Activated CD4-positive, alpha-beta T cell treated with anti-CD3 and anti-CD28 coated beads, Interleukin-2, amount 10 ng/mL, durations not matched to agents 7 days and 5 days (primary cell): ENCODE measurements at places on chromosomes 7 and 10. TPM values are rescaled to one million over a fixed set of nuclear protein-coding genes. Genes with fewer than 3 reads are reported as not detected.
A peak's percentile ranks its signal among the peaks of the same experiment; 100 is the strongest.

Gene ACTL6B
- not detected for total RNA-seq

Gene ACHE
- not detected for total RNA-seq

Gene UNC5B
- not detected for total RNA-seq

Gene SLC18A2
- not detected for total RNA-seq

Gene CCDC172
- total RNA-seq, result not detected

Gene EGR2
- 0.67 TPM for total RNA-seq

Gene GATA3
- 52.0 TPM for total RNA-seq

Gene RAPGEF5
- total RNA-seq, result 0.69 TPM

Gene OPN1SW
- total RNA-seq, result not detected

DNA sequence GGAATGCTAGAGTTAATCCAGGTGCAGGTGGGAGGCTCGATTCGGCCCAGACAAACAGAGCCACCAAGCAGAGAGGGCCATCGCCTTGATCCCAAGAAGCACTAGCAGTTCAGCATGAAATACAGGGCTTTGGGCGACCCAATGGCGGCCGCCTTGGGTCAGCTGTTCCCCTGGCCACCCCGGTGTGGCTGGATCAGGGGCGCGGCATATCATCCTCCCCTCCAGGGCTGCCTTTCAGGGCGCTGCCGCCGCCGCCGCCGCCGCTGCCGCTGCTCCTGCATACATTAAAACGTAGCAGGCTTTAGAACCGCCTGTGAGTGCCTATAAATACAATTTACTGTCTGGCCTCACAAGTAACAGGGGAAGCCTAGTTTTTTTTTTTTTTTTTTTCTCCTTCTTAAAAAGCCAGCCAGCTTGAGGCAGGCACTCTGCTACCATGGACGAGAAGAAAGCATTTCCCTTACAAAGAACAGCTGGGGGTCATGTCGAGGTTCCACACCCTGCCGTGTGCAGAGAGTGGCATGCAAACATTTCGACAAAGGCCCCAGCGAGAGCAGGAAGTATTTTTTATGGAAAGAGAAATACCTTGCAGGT, 57.7 kb upstream of the EFCAB10 start:
- H3K27me3 ChIP-seq, result no peaks in the 10 kb centered on the region
- no peak for DNase-seq
- H3K4me3 ChIP-seq, result no peak overlapping the region
- H3K4me1 ChIP-seq, result peaks cover 1% of the 10 kb centered on the region

DNA sequence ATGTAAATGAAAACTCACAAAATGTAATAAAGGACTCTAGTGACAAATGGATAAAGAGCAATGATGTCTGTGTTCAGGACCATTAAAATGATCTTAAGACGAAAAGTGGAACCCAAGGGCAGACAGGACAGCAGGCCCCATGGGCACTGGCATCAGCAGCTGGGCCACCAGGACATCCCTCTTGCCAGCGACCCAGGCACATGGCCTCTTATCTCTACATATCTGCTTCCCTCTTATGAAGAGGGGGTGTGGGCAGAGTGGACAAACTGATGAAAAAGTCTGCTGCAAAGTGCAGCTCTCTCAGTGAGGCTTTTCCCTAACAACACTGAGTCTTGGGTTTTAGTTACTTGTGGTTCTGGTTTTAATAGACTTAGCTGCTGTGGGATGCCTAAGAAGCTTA, 44.8 kb upstream of the ANKRD1 start:
- no peak for DNase-seq
- no peaks in the 10 kb centered on the region for H3K4me1 ChIP-seq
- no peak overlapping the region for H3K4me3 ChIP-seq
- no peaks in the 10 kb centered on the region for H3K36me3 ChIP-seq
- H3K27me3 ChIP-seq, result peaks cover 6% of the 10 kb centered on the region
- H3K27ac ChIP-seq, result no peak overlapping the region

DNA sequence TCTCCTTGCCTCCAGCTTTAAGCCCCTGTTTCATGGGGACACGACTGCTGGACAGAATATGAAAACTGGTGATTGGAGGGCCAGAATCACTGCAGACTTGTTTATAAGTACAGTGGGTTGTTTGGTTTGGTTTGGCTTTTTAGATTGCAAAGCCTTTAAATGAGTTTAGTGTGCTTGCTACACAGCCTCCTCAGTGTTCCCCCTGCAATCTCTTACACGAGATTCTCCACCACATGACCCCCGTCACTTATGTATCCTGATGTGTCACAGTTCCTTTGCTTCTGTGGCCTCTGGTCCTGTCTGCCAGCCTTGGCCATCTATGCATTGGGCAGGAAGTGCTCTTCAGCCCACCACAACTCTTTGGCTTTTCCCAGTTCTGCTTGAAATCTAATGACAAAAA, 103.7 kb upstream of the ANKRD1 start:
- peaks cover 27% of the 10 kb centered on the region for H3K27me3 ChIP-seq
- no peak for DNase-seq
- no peak overlapping the region for H3K27ac ChIP-seq
- no peaks in the 10 kb centered on the region for H3K4me1 ChIP-seq

DNA sequence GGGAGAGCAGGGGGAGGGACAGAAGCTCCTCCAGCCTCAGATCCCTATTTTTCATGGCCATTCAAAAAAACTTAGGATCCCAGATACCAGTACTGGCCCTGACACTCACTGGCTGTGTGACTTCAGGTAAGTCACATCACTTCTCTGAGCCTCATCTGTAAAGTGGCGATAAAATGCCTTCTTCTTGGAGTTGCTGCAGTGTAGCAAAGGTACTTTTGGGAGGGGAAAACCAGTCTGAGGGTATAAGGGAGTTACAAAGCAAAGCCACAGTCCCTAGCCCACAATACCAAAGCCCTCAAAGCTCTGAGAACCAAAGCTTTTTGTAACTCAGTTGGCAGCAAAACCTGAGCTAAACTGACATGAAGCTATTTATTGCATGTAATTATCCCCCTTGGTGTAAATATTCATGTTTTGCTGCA, 43.4 kb upstream of the COL13A1 start:
- no peak for DNase-seq
- no peaks in the 10 kb centered on the region for H3K36me3 ChIP-seq
- no peak overlapping the region for H3K4me3 ChIP-seq
- H3K27ac ChIP-seq, result no peak overlapping the region
- no peaks in the 10 kb centered on the region for H3K4me1 ChIP-seq

DNA sequence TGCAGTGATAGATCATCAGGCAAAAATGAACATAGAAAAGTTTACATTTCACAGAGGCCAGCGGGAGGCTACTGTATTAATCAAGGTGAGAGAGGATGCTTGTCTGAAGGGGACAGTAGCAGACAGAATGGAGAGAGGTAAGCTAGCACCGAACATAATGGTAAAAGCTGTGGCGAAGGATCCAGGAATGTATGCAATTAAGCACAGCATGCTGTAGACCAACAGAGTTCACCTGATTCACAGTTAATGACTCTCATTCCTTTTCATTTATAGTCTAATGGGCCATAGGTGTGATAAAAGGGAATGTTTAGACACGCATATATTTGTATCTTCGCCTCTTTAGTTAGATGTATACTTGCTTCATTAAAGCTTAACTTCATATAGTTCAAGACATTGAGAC, 150.9 kb upstream of the MBL2 start:
- no peak overlapping the region for H3K27ac ChIP-seq
- H3K4me1 ChIP-seq, result no peaks in the 10 kb centered on the region
- H3K27me3 ChIP-seq, result no peaks in the 10 kb centered on the region
- DNase-seq, result no peak

DNA sequence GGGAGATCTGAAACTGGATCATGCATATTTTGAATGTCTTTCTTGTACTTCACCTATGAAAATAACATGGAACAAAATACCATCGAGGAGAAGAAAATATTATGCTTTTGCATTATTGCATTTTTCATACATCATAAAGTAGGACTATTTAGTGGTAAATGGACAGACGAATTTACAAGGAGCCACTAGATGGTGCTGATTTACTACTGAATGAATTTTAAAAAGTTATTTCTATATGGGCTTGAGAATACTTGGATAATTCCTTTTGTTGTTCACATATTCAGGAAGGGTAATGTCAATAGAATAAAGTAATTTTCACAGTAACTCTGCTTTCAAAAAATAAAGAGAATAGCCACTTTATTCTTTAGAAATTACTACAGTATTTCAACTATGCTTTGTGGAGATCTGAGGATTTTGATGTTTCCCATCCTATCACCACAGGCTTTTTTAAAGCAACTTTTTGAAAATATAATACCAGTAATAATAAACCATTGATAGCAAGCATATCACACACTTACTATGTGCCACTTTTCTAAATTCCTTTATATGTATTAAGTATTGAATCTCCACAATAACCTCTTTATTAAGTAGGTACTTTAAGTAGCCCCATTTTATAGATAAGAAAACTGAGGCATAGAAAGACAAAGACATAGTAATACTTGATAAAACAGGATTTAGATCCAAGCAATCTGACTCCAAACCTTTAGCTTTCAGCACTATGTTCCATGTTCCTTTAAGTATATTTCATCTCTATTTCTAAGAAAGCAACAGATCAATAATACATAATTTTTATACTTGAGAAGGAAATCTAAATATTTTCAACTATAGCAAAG, 38.6 kb downstream of the NEBL start:
- no peak overlapping the region for H3K4me3 ChIP-seq
- DNase-seq, result no peak
- H3K27ac ChIP-seq, result no peak overlapping the region
- no peaks in the 10 kb centered on the region for H3K36me3 ChIP-seq
- H3K27me3 ChIP-seq, result no peaks in the 10 kb centered on the region

DNA sequence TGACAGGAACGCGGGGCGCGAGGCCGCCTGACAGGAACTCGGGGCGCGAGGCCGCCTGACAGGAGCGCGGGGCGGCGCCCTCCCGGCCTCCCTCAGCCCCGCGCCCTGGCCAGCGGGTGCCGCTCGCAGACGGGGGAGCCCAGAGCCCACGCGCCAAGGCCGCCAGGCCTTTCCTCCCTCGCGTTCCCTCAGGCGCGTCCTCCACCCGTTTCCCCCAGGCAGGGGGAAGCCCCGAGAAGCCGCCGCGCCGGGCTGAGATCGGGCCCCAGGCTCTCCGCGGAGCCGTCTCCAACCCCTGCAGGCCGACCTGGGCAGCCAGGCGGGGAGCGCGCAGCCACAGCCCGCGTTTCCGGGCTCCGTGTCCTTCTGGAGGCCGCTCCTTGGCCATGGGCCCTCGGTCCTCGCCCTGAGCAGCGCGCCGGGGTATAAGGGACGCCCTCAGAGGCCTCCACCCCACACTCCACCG, 17.7 kb downstream of the PTPRN2 start:
- H3K4me1 ChIP-seq, result no peaks in the 10 kb centered on the region
- H3K27ac ChIP-seq, result no peak overlapping the region
- H3K36me3 ChIP-seq, result no peaks in the 10 kb centered on the region
- H3K27me3 ChIP-seq, result peaks cover 33% of the 10 kb centered on the region

GRCh38 chr10:13661256-13661655, 74.5 kb downstream of the PRPF18 start:
- H3K36me3 ChIP-seq, result no peaks in the 10 kb centered on the region
- H3K4me1 ChIP-seq, result peaks cover 20% of the 10 kb centered on the region
- H3K27me3 ChIP-seq, result no peaks in the 10 kb centered on the region
- H3K4me3 ChIP-seq, result no peak overlapping the region
- no peak overlapping the region for H3K27ac ChIP-seq
- no peak for DNase-seq

- H3K4me1 ChIP-seq, result peaks cover 3% of the 10 kb centered on the region
- H3K36me3 ChIP-seq, result no peaks in the 10 kb centered on the region
- H3K27me3 ChIP-seq, result peaks cover 20% of the 10 kb centered on the region
Observed at GRCh38 chr10:77710759-77711682, 73.4 kb upstream of the KCNMA1 start.

DNA sequence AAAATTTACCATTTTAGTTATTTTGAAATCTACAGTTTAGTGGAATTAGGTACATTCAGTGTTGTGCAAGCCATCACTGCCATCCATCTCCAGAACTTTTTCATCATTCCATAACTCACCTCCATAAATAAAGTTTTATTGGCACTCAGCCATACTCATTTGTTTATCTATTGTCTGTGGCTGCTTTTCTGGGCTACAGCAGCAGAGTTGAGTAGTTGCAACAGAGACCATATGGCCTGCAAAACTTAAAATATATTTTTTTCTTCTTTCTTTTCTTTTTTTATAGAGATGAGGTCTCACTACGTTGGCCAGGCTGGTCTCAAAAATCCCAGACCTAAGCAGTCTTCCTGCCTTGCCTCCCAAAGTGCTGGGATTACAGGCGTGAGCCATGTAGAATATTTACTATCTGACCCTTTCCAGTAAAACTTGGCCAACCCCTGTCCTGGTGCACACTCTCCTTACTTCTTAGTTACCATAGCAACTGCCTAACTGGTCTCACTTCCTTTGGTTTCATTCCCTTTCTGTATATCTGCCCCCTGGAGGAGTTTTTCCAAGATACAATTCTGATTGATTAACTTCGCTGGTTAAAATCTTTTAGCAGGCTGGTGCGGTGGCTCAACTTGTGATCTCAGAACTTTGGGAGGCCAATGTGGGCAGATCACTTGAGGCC, 133.2 kb downstream of the CUX1 start:
- H3K4me1 ChIP-seq, result peaks cover 7% of the 10 kb centered on the region
- H3K27me3 ChIP-seq, result no peaks in the 10 kb centered on the region
- no peaks in the 10 kb centered on the region for H3K36me3 ChIP-seq
- H3K4me3 ChIP-seq, result no peak overlapping the region

GRCh38 chr10:78714225-78714624, 354.5 kb upstream of the ZMIZ1 start:
- H3K27me3 ChIP-seq, result peaks cover 3% of the 10 kb centered on the region
- DNase-seq, result no peak
- H3K27ac ChIP-seq, result no peak overlapping the region
- no peaks in the 10 kb centered on the region for H3K36me3 ChIP-seq
- H3K4me3 ChIP-seq, result no peak overlapping the region
- no peaks in the 10 kb centered on the region for H3K4me1 ChIP-seq

DNA sequence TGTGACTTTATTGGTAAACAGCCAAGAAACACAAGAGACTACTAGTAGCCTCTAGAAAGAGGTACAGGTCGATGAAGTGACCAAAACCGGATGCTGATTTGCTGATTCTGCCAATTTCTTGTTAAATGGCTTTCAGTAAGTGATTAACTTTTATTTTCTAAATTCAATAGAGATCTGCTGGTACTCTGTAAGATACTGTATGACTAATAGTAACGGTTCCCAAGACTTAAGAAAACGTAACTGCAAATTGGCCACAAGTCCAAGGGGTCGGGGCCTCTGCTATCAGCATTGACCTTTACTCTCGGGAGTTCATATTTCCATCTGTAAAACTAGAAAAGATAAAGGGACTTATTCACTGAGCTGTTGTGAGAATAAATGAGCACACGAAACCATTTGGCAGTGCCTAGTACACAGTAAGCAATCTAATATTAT, 1.4 kb downstream of the FAM3C start:
- no peak overlapping the region for H3K27ac ChIP-seq
- DNase-seq, result no peak
- H3K4me1 ChIP-seq, result peaks cover 38% of the 10 kb centered on the region
- H3K27me3 ChIP-seq, result no peaks in the 10 kb centered on the region
- H3K36me3 ChIP-seq, result peaks cover 18% of the 10 kb centered on the region
- H3K4me3 ChIP-seq, result peak overlapping the region; percentile 44

- H3K4me3 ChIP-seq, result no peak overlapping the region
- peaks cover 6% of the 10 kb centered on the region for H3K36me3 ChIP-seq
- DNase-seq, result no peak
- H3K27me3 ChIP-seq, result no peaks in the 10 kb centered on the region
- H3K27ac ChIP-seq, result no peak overlapping the region
Observed at GRCh38 chr7:30309842-30310435, 25.5 kb downstream of the ZNRF2 start.

- H3K36me3 ChIP-seq, result no peaks in the 10 kb centered on the region
- no peak overlapping the region for H3K4me3 ChIP-seq
- no peaks in the 10 kb centered on the region for H3K4me1 ChIP-seq
- no peaks in the 10 kb centered on the region for H3K27me3 ChIP-seq
- no peak for DNase-seq
Observed at GRCh38 chr10:68095153-68095552, 14.1 kb upstream of the MYPN start.
